T-cell (primary cell): ENCODE measurements at places on chromosomes 6 and 20. TPM values are rescaled to one million over a fixed set of nuclear protein-coding genes. Genes with fewer than 3 reads are reported as not detected.

GRCh38 chr6:98295515-98296175, 538.7 kb upstream of the POU3F2 start:
- no peak for DNase-seq

DNA sequence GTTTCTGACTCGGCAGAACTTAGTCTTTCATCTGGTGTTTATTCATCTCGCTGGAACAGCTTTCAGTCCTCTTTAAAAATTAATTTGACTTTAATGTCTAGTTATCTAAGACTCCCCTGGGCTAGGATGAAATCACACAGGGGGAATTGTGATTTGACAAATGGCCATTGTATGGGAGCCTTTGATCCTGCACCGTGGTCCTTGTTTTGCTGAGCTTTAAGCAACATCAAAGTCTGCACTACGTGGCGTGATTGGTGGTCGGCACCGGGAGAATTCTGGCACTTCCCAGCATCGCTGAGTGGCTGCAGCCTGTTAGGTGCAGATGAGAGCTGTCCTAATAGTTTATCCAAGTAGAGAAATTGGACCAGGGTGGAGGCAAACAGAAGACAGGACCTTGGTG, 146.9 kb downstream of the TBC1D7 start:
- DNase-seq: no peak

- peak; percentile 42 for DNase-seq
Observed at GRCh38 chr20:47358672-47359529, 2.4 kb upstream of the ZMYND8 start.

GRCh38 chr6:158057213-158057987, 75.7 kb downstream of the SYNJ2 start:
- DNase-seq: no peak

DNA sequence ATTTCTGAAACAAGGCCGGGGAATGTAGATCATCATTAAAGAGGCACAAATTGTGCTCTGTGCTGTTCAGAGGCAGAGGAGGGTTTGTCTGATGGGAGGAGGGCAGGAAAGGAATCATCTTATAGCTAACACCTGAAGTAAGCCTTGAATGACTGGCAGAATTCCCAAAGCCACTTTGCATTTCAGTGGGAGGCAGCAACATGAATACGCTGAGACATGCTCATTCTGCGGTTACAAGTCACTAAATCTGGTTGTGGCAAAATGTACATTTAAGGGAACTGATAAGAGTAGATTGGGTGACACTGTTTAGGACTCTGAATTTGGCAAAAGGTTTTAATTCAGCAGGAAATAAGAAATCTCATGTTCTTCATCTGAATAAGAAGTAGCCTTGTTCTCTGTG, 4.4 kb upstream of the COL19A1 start:
- no peak for DNase-seq

GRCh38 chr6:156825475-156825874, 48.3 kb downstream of the ARID1B start:
- no peak for DNase-seq

Gene GPX5
- total RNA-seq: not detected

- peak; percentile 1 for DNase-seq
Observed at GRCh38 chr6:161748535-161749416, 474.9 kb upstream of the AGPAT4 start.

DNA sequence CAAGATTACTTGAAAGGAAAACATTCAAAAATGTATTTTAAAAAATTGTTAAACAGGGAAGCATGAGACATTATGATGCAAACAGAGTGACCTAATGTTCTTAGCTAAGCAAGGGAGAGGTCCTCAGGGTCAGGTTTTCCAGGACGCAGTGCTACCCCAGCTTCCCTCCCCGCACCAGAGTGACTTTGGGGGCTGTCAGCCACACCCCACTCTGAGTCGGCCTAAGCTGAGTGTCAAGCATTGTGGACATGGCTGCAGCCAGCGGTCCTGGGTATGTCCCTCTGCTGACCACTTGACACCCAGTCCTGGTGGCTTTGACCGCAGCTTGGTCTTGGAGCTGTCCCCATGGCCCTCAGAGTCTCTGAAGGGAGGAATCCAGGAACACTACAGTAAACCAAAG, 54.9 kb upstream of the CD93 start:
- DNase-seq: no peak

GRCh38 chr20:22717466-22717865, 133.1 kb upstream of the FOXA2 start:
- DNase-seq: no peak

DNA sequence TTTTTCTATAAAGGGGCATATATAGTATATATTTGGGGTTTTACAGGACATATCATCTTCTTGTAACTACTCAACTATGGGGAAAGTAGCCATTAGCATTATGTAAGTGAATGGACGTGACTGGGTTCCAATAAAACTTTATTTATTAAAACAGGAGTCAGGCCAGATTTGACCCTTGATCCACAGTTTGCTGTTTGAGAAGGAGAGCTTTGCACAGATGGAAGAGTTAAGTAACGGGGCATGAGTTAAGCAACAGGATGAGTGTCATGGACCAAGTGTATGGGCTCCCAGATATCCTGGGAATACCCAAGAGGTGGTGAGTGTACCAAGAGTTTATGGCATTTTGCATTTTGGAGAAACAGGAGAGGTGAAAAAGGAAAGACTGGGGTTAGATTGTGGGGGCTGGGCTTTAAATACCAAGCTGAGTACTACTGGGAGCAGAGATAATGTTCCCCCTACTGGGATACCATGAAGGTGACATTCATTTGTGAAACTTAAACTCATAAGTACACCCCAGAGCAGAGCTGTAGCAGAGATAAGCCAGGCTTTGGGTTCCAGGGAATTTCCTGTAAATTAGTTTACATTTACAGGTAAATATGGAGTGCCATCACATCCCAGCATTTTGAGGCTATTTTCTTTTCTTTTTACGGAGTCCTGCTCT, 18.5 kb upstream of the SCUBE3 start:
- no peak for DNase-seq

DNA sequence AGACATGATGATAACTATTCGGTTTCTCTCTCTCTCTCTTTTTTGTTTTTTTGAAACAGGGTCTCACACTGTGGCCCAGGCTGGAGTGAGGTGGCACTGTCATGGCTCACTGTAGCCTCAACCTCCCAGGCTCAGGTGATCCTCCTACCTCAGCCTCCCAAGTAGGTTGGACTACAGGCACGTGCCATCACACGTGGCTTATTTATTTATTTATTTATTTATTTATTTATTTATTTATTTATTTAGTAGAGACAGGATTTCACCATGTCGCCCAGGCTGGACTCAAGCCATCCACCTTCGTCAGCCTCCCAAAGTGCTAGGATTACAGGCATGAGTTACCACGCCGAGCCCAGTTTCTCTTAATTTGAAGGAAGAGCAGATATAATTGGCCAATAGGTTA, 427.9 kb upstream of the JAG1 start:
- no peak for DNase-seq
